ENCODE measurements at places on chromosomes 6 and 20. TPM values are rescaled to one million over a fixed set of nuclear protein-coding genes. Genes with fewer than 3 reads are reported as not detected.

Gene CLPSL2
- total RNA-seq: 0.78 TPM

Gene TGM2
- 445 TPM for total RNA-seq

Gene NRSN1
- not detected for total RNA-seq

Gene LCA5
- total RNA-seq: 1.3 TPM

Gene ZSCAN23
- not detected for total RNA-seq

Gene LPA
- total RNA-seq: 0.05 TPM

Gene SAMD3
- not detected for total RNA-seq

Gene NNAT
- total RNA-seq: not detected

Gene YIPF3
- total RNA-seq: 68.9 TPM

Gene OSTM1
- total RNA-seq: 11.9 TPM

Gene FERMT1
- total RNA-seq: 16.7 TPM

Gene BEND6
- 1.8 TPM for total RNA-seq

Gene FNDC1
- not detected for total RNA-seq

Gene DYNLT2
- total RNA-seq: 0.81 TPM

Gene PPP1R14C
- total RNA-seq: 1.7 TPM

Gene SLC24A3
- total RNA-seq: not detected

Gene CST1
- total RNA-seq: 1.5 TPM

Gene HLA-DOA
- total RNA-seq: not detected

Gene PRRT1
- 0.95 TPM for total RNA-seq

Gene COL21A1
- 0.60 TPM for total RNA-seq

Gene ERVFRD-1
- not detected for total RNA-seq

Gene EFCAB8
- not detected for total RNA-seq

Gene C2
- total RNA-seq: not detected

Gene SLC17A2
- not detected for total RNA-seq

Gene AIF1
- total RNA-seq: not detected

Gene SPEF1
- 1.9 TPM for total RNA-seq

Gene PDYN
- total RNA-seq: not detected

Gene DUSP15
- total RNA-seq: 0.90 TPM
